Left forelimb (tissue), 1 donor: ENCODE measurements at places on chromosomes 2 and 18.

DNA sequence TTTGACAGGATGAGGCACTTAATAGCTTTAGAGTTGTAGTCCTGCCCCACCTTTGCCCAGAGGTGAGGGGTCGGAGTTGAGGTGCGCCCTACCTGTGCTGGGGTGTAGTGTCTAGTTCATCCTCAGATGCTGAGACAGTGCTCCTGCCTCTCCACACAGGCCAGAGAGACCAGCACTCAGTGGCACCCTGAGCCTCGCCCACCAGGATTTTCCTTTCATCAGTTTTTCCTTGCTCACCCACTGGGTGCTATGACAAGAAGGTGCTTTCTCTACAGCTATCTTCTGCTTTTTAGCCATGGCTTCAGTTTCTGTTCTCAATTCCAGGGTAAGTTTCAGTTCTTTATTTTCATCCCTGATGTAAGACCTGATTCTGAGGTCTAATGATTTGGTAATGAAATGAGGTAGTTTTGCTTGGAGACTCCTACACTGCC lies 16.8 kb upstream of the TMEM131 start:
- no peak for DNase-seq

DNA sequence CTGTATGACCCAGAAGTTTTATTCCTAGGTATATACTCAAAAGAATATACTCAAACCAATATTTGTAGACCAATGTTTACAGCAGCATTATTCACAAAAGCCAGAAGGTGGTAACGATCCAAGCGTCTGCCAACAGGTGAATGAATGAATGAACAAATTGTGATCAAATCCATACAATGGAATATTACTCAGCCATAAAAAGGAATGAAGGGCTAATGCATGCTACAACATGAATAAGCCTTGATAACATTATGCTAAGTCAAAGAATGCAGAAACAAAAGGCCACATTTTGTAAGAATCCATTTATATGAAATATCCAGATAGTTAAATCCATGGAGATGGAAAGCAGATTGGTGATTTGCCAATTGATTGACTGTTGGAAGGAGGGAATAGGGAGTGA lies 5.5 kb upstream of the CD226 start:
- DNase-seq = no peak

DNA sequence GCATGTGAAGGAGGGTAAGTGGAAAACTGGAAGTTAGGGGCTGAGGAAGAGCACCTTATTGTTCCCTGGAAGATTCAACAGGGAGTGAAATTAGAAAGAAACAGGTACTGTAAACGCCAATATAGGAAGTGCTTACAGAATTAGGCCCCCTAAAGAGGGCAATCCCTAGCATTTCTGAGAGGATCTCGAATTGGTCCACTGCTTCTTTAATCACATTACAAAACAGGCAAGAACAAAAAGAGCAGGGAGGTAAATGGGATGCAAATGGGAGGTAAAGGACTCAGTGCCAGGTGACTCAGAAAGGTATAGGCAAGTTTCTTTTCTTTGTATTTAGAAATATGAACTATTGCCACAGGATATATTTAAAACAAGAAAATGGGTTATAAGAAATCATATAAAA lies 116.4 kb upstream of the FANCL start:
- DNase-seq = no peak

DNA sequence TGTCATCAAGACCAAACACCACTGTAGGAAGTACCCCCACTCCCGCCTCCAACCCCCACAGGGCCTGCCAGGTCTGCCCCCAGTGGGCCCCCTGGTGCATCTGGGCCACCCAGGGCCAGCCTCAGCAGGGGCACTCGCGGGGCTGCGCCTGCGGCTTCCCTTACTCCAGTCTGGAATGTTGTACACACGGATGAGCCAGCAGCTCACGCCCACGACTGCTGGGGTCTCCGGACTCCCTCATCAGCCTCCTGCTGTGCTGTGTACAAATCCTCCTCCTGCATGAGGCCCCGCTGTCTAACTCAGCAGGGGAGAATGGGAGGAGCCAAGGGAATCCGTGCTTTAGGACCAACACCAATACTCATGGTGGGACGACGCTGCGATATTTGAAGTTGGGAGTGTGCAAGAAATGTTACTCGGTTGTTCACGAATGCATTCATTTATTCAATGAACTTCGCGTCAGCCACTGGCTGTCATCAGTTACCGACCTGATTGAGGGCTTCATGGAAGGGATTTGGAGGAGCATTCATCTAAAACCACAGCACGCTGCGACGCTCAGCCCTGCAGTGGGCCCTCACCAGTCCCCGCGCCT lies 654 bp upstream of the ASB1 start:
- DNase-seq = no peak

DNA sequence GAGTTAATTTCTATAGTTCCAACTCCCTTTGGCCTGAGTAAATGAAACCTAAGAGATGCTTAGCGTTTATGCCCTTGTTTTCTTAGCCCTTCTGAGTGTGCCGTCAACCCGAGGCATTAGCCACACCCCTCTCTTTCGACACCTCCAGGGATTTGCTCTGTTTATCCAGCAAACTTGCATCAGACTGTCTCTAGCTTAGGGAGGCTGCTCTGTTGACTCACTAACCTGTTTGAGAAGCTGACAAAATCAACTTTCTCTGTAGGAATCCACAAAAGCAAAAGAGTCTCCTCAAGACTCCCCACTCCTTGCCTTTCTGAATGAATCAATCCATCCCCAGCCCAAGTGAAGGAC lies 317.6 kb downstream of the TNS1 start:
- no peak for DNase-seq

DNA sequence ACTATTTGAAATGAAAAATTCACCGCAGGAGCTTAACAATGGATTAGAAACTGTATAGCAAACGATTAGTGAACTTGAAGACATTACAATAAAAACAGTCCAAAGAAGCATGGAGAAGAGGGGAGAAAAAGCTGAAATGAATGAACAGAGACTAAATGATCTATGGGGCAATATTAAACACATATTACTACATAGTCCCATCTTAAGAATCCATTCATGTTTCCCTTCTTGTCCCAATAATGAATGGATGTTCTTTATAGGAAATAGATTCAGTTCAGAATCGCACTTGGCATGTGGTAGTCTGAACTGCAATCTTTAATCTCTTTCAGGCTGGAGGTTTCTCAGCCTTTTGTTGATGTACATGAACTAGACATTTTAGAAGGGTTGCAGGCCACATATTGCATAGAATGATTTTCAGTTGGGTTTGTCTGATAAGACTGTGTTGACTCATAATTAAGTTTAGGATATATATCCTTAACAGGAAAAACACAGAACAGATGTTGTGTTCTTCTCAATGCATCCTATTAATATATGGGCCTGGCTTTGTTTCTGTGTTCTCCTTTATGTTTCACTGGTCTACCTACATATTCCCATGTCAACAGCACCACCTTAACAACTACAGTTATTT lies 27.9 kb downstream of the CCDC88A start:
- DNase-seq = no peak

GRCh38 chr2:143906850-143907249 lies 613.1 kb downstream of the ZEB2 start:
- DNase-seq = no peak

GRCh38 chr2:39022642-39023235 lies 98.1 kb downstream of the SOS1 start:
- DNase-seq = no peak
